ENCODE measurements at places on chromosomes 6 and 20. TPM values are rescaled to one million over a fixed set of nuclear protein-coding genes. Genes with fewer than 3 reads are reported as not detected.

RSPO3 gene
- total RNA-seq: 6.2 TPM

EYA2 gene
- total RNA-seq: 1.8 TPM

ZSCAN16 gene
- total RNA-seq: 5.8 TPM

MCHR2 gene
- not detected for total RNA-seq

CGAS gene
- 5.9 TPM for total RNA-seq

RGS17 gene
- total RNA-seq: 0.26 TPM

LYRM2 gene
- total RNA-seq: 32.9 TPM

ISM1 gene
- total RNA-seq: 4.1 TPM

SPATS1 gene
- total RNA-seq: not detected

REM1 gene
- 4.0 TPM for total RNA-seq

TMEM30A gene
- total RNA-seq: 183 TPM

EPB41L1 gene
- total RNA-seq: 61.4 TPM

TOMM6 gene
- 138 TPM for total RNA-seq

C6orf52 gene
- total RNA-seq: not detected

TEAD3 gene
- 23.4 TPM for total RNA-seq

LSM2 gene
- 30.8 TPM for total RNA-seq

FAM120B gene
- 26.1 TPM for total RNA-seq

SLC26A8 gene
- total RNA-seq: 0.52 TPM

SIRPB1 gene
- 11.6 TPM for total RNA-seq

GNMT gene
- 1.4 TPM for total RNA-seq

RFX6 gene
- total RNA-seq: not detected

GSTA3 gene
- total RNA-seq: not detected

SLC22A1 gene
- total RNA-seq: 2.7 TPM

APOBEC2 gene
- not detected for total RNA-seq

TTBK1 gene
- 0.17 TPM for total RNA-seq

TFAP2D gene
- total RNA-seq: not detected

CCNC gene
- 40.3 TPM for total RNA-seq

CLPSL1 gene
- total RNA-seq: not detected

KIAA1755 gene
- 2.3 TPM for total RNA-seq

WFDC13 gene
- total RNA-seq: not detected

DUSP15 gene
- total RNA-seq: 2.4 TPM

XKR7 gene
- total RNA-seq: 0.09 TPM

C20orf202 gene
- 0.64 TPM for total RNA-seq

APCDD1L gene
- not detected for total RNA-seq

TRMT11 gene
- 17.7 TPM for total RNA-seq
